ENCODE measurements at places on chromosomes 11 and 22.

DNA sequence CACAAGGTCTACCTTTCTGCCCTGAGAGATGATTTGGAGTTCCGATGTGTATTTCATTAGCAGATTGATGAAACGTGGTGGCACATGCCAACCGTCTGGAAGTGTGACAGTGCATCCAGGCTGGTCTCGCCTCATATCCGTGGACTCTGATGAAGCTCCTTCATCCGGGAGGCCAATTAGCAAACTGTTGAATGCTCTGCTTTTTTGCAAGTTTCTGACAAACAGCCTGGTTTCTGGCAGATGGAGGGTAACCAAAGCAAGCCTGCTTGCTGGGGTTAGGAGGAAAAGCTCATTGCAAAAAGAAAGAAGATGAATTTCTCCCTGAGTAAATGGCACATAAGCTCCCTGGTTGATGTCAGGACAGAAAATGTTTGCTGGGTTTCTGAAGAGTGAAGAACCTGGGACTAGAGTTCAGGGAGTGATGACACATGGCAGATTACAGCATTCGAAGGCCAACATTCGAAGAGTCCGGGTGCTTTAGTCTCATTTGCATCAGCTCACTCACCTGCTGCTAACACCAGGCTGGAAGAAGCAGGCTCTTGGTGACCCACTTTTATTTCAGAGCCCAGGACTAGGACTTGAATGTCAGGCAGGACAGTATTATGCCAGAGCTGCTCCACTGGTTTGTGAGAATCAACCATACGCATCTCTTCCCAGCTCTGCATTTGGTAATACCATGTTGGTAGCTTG lies 135.9 kb upstream of the TTC12 start:
- no peak for DNase-seq

DNA sequence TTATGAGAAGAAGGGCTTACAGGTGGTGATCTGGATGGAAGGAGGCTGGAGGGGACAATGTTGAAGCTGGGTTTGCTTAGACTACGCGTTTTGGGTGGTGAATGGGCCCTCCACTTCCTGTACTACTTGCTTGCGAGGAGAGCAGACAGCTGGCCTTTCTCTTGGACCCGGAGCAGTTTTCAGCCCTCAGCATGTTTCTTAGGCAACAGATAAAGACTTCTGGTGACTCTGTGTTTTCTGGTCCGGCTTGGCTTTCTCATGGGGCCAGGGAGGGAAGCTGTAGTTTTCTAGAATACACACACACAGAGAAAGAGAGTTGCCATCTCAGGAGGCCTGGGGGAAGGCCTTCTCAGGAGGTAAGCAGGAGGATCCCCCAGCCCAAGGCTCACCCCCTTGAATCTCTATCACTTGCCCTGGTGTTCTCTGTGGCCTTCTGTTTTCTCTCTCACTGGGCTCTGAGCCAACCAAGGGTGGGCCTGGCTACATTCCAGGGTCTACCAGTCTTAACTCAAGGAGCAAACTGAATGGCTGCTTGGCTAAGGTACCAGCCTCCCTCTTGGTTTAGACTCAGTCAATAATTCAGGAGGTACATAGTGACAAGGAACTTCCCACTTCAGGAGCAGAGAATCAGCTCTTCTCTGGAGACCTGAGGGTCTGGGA lies 2.4 kb downstream of the CCS start:
- DNase-seq: no peak

GRCh38 chr11:125948278-125949051 lies 2.6 kb downstream of the VSIG10L2 start:
- DNase-seq: no peak

DNA sequence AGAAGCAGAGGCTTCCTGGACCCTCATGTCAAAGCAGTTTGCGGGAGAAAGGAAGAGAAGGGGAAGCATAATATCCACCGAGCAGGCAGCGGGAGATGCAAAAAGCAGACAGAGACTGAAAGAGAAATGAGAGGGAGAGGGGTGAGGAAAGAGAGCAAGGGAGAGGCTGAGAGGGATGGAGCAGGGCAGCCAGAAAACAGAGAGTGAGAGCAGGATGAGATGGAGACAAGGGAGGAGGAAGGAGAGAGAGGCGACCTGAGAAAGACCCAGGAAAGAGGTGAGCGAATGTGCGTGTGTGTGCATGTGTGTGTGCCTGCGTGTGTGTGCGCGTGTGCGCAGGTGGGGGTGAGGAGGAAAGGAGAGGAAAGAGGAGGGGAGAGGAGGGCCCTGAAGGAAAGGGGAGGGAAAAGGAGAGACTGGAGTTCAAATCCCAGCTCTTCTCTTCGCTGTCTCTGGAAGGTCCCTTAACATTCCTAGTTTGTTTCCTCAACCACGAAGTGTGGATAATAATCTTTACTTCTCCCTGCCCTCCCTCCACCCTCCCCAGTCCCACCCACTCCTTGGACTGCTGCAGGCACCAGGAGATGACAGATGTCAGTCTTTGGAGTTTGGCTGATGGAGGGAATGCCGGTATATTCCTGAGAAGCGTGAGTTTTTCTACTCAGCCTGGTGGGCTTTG lies 67.9 kb downstream of the ISX start:
- no peak for DNase-seq

- DNase-seq: no peak
These were observed 77.7 kb downstream of the TTC28 start for GRCh38 chr22:28601915-28602314.

GRCh38 chr11:32081901-32082300 lies 9.0 kb upstream of the RCN1 start:
- DNase-seq: no peak

DNA sequence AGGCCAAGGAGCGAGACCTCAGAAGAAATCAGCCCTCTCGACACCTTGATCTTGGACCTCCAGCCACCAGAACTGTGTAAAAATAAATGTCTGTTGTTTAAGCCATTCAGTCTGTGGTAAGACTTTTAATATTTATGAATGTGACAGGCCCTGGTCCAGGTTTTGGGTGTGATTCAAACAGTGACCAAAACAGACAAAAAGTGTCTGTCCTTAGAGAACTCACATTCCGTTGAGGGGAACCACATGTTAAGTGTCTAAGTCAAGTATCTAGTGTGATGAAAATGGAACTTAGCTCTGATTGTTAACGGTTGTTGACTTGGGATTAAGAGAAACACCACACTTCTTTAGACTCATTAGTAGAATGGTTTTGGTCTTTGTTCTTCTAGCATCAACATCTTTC lies 22.2 kb downstream of the ATXN10 start:
- DNase-seq: no peak

GRCh38 chr11:12225046-12225739 lies 114.8 kb downstream of the MICAL2 start:
- no peak for DNase-seq

DNA sequence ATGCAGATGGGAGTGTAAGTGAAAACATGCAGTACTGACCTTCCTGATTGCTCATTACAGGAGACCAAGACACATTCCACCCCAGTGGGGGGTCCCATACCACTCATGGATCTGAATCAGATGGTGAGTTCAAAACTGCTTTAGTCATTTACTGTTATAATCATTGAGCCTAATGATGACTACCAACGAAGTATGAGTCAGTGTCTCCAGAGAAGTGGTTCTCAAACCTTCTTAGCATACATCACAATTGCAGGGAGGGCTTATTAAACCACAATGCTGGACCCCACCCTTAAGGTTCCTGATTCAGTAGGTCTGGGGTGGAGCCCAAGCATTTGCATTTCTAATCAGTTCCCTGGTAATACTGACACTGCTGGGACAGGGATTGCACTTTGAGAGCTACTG lies 75.8 kb downstream of the CD44 start:
- no peak for DNase-seq

- no peak for DNase-seq
These were observed 1233.3 kb downstream of the TBC1D22A start for GRCh38 chr22:47995718-47996117.

GRCh38 chr11:86202013-86202336 lies 42.6 kb upstream of the EED start:
- no peak for DNase-seq

GRCh38 chr11:58222721-58223120 lies 6.0 kb downstream of the OR10Q1 start:
- DNase-seq: no peak

- no peak for DNase-seq
These were observed 48.4 kb upstream of the MRGPRX1 start for GRCh38 chr11:18987454-18988231.

- DNase-seq: no peak
These were observed 118.8 kb downstream of the ABTB2 start for GRCh38 chr11:34238966-34239365.

DNA sequence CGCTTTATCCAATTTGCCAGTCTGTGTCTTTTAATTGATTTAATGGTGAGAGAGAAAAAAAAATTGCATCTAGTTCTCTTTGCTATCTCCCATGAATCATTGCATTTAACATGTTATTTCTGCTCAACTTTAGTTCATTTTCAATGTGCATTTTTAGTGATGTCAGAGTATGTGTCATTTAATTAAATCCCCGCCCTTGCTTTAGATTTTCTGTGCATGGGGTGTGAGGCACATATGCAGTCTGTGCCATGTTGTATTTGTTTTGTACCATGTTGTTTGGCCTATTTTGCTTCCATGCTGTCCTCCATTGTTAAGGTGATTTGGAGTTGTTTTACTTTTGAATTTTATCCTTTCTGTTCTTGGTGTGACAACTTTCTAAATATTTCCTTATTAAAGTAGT lies 8.3 kb upstream of the NCR3LG1 start:
- DNase-seq: no peak

- DNase-seq: no peak
These were observed 19.5 kb upstream of the NAV2 start for GRCh38 chr11:19693146-19693545.

GRCh38 chr11:117978991-117979390 lies 7.2 kb upstream of the IL10RA start:
- no peak for DNase-seq

DNA sequence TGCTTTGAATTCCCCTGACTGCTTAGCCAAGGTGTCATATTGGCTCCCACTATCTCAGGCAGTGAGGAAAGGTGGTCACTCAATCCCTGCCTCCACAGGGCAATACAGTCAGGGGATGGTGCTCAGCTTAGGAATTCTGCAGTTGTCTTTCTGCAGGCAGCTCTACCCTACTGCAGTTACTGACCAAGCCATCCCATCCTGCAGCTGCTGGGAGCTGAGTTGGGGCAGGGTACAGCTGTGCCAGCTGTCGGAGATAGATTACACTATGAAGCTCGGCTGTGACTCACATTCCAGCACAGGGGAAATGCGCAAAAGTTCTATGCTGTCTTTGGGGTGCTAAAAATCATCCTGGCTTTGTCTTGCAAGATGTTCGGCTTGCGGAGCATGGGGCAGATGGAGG lies 4.4 kb upstream of the DAGLA start:
- DNase-seq: no peak

DNA sequence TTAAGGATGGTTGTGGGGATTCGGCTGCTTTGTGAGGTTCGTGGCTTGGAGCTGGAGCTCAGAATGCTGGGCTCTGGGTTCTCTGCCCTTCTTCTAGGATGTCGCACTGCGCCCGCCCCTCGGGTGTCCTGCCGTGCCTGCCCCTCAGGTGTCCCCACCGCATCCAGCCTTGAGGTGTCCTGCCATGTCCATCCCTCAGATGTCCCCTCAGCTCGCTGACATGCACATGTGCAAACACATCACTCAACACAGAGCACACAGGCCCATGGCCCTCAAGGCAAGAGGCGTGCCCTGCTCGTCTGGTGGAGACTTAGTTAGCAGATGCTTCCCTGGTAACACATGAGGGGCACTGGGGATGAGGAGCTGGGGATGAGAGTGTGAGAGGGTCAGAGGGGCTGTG lies 359.3 kb downstream of the TBC1D22A start:
- DNase-seq: no peak

DNA sequence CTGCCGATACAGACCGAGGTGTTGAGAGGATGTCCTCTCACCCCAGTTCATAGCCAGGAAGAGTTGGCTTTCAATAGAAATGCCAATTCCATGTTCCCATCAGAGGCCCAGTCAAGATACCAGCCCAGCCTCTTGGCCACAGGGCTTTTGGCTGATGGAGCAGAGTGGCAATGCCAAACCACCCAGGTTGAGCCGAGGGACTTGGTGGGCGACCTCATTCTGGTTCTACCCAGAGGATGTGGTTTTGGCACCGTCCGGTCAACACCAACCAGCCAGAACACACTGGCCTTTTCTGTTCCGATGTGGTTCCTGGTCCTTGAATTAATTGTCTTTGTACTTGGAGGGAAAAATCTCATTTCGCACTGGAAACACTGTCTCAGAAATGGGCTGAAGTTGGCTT lies 60.5 kb downstream of the COMMD9 start:
- no peak for DNase-seq

DNA sequence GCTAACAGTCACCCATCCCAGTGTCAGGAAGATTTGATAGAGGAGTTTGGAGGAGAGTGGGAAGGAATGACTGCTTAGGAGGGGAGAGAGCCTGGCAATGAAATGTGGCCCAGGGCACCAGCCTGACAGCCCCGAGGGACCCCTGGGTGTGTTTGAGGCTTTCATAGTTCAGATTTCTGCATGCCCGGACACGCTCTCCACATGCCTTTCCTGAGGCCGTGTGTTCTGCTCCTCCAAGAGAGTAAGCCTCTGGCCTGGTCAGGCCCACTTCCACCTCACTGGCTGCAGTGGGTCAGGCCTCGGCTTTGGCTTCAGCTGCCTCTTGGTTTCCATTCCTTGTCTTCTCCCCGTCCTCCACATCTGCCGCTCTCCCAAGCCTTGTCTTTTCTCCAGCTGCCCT lies 78.4 kb downstream of the C22orf31 start:
- DNase-seq: no peak

GRCh38 chr11:57197762-57198161 lies 16.0 kb downstream of the LRRC55 start:
- no peak for DNase-seq

DNA sequence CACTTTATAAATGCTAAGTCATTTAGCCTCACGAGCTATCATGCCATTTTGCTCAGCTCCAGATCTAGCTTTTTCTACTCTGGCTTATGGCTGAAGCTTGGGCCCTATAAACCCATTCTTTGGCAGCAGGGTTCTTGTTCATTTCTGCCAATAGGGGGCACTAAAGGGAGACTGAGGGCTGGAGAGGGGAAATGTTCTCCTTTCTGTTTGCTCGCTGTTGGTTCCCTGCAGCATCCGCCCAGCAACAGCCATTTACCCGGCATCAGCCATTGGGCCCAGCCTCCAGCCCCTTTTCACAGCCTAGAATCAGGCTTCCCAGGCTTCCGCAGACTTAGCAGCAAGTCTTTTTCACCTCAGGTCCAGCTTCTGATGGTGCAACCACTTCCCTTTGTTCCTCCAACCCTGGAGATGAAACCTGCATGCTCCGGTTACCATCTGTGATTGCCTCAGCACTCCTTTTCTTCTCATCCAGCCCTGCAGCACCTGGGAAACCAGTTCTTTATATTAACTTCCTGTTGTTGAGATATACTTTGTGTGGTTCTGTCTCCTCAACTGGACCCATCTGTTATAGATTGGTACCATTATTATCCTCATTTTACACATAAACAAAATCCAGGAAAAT lies 4.2 kb upstream of the ME3 start:
- DNase-seq: no peak

DNA sequence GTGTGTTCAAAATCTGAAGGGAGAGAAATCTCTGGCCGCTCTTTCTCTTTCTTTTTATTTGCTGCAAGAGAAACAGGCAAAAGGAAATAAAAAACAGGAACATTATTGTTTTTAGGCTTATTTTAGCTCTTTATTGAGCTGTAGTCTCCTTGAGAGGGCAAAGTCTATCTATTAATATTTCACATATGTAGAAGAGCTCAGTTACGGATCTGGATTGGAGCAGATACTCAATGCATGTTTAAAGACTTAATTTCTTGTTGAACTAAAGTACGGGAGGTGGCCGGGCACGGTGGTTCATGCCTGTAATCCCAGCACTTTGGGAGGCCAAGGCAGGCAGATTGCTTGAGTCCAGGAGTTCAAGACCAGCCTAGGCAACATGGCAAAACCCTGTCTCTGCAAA lies 78.4 kb upstream of the GDPD4 start:
- no peak for DNase-seq

GRCh38 chr11:121452609-121453150 lies at the start of gene SORL1-AS1:
Gene SORL1-AS1 (minus strand): TSS chr11:121452967.
- DNase-seq: peak; percentile 10
